ENCODE measurements at places on chromosomes 3 and 15.

DNA sequence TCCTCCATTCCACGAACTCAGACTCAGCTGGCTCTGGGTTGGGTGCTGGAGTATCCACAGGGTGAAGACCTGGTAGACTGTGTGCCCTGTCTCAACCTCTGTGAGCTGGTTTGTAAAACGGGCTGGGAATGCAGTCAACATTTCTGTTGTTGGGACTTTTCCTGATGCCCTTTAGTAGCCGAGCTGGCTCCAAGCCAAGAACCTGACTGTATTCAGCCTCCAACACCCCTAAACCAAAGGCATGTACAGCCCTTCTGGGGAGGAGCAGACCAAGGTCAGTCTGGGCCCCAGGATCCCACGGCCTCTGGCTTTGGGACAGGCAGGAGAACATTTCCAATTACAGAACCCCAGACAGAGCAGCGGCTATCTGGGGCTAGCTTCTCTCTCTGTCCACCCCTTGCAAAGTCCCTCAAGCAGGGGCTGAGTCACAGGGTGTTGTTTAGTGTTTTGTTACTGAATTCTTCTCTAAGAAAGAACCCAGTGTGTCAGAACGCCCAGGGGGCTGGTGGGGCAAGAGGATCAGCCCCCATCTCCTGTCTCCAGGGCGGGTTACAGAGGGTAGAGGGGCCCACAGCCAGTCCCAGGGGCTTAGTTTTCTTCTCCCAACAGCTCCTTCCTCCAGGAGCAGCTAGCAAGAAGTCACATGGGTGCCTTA lies 56.8 kb upstream of the SLC6A6 start:
- DNase-seq, result no peak

- DNase-seq, result no peak
These were observed 74.8 kb upstream of the GATA2 start for GRCh38 chr3:128567705-128568356.

DNA sequence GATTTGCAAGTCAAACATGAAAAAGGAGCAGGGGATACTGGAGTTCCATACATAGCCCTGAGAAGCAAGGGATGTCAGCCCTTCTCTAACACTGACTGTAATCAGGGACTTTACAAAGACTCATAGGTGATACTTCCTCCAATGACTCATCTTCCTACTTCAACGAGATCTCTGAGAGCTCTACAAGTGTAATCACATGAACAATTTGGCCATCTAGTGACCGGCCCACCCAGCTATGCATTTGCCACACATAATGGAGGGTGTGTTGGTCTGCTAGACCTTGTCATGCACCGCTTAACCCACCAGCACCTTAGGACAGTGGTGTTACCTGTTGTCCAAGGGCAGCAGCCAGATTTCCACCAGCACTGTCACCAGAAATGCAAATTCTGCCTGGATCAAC lies 75.3 kb downstream of the NCEH1 start:
- no peak for DNase-seq

DNA sequence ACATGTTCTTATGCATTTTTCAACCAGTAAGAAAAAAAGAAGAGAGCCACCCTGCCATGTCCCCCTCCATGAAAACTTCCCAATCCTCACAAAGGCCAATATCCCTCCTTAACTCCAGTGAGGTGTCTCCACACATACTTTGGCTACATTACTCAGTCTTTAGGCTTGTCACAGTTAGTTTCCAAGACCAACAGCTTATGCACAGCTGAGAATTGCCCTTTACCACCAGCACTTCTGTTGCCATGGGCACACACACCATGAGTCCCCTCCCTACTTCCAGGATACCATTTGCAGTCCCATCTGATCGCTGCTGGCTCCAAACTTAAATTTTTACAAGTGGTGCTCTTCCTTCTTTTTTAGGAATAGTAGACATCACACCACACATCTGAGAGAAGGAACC lies 150.3 kb upstream of the STRIT1 start:
- no peak for DNase-seq

DNA sequence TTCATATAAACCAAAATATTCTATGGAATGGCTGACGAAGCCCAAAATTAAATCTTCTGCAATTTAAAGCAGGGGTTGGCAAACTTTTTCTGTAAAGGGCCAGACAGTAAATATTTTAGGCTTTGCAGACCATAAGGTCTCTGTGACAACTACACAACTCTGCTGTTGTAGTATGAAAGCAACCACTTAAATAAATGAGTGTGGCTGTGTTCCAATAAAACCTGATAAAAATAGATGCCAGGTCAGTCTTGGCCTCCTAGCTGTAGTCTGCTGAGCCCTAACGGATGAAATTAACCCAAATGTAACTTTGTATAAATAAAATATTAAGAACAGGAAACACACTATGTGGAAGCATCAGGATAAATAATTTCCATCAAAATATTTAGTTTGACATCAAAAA lies 104.2 kb downstream of the FBXL22 start:
- no peak for DNase-seq

- no peak for DNase-seq
These were observed 45.1 kb upstream of the CHMP2B start for GRCh38 chr3:87182023-87182422.

DNA sequence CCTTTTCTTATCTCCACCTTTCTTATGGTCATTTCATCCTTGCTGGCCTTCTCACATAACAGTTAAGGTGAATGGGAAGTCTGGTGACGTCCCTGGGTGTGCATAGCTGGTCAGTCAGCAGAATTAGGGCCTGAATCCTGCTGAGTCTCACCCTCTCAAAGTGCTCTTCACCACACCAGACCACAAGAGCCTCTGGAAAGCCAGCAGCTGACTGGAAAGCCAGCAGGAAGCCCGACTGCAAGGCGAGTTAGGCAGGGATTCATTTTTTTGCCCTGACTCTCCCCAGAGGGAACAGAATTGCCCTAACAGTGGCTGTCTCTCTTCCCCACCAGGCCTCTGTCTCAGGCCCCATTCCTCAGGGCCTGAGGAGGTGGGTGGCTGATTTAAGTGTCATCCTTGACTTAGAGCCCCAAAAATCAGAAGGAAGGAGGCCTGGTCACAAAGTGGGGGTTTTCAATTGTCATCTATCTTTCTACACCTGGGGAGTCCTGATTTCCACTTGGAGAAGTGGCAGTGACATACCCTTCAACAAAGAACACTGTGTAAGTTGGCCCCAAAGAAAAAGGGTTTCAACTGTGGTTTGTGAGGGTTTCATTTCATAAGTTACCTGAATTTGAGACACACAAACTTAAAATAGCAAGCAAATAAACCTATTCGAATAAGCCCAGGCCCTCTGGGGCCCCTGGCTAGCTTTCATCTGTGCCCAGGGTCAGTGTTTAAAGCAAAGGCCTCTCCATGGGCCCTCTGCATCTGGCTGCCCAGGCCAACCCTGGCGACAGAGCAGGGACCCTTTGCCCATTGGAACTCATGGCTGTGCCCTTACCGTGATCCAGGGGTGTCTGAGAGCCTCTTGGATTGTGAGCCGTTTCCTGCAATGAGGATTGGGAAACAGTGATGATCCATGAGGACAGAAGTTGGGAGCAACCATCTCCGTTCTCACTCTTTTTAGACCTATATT lies 90.5 kb upstream of the HERC1 start:
- no peak for DNase-seq

DNA sequence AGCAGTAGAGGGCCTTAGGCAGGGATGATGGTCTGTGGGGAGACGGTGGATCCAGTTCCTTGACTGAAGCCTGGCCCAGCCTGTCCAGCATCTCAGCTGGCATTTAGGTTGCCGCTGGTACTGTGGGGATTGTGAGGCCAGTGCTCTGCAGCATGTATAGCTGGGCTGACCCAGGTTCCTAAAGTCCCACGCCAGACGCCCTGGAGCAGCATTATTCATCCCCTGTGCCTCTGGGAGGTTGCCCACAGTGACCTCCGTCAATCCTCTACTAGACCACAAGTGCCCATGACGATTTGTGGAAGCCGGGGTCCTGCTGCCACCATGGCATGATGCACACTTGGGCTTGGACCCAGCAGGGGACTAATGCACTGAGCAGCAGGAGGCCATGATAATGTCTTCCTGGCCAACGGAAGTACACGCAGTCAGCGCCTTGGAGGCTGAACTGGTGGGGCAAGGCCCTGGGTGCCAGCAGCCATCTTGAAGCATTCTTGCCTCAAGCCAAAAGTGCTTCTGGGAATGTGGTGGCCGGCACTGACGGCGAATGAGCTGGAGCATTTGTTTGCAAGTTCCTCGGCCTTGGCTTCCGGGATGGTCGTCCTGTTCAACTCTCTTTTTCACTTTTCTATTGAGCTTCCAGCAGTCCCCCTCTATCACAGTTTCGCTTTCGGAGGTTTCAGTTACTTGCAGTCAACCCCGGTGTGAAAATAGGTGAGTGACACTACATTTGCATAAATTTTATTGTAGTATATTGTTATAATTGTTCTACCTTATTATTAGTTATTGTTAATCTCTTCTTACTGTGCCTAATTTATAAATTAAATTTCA lies 949.4 kb downstream of the ROBO1 start:
- DNase-seq, result no peak

- no peak for DNase-seq
These were observed 337.3 kb downstream of the FOXP1 start for GRCh38 chr3:71245971-71246880.

- DNase-seq, result no peak
These were observed 33.2 kb downstream of the ZNF106 start for GRCh38 chr15:42457445-42458442.

- no peak for DNase-seq
These were observed 36.7 kb downstream of the CIP2A start for GRCh38 chr3:108552267-108553159.

DNA sequence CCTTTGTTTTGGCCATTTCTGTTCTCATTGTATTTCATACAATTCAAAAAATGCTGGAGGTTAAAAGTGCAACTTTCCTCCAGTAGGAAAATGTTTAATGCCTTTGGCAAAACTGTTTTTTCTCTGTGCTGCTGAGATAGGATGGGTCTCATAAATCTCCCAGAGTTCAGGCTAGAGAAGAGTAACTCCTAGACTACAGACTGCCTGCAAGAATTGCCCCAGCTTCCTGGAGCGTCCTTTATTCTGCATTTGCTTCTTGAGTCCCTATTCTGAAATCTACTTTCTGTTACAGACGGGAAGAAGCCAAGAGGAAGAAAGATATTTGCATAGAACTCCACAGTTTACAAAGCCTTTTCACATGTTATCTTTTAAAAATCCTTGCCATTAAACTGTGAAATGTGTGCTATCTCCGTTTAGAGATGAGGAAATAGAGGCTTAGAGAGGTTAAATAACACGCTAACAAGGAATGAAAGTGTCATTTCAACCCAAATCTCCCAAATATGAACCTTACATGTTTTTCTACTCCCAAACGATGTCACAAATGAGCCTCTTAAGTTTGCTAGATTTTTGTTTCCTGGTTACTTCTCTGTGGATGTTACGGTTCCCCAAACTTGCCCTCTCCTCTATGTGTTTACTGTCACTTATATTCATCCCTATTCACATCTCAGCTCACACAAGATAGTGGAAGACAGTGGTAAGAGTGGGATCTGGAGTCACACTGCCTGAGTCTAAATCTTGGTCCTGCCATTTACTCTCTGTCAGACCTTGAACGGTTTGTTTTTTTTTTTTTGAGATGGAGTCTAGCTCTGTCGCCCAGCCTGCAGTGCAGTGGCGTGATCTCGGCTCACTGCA lies 17.4 kb downstream of the NANOGP8 start:
- no peak for DNase-seq

DNA sequence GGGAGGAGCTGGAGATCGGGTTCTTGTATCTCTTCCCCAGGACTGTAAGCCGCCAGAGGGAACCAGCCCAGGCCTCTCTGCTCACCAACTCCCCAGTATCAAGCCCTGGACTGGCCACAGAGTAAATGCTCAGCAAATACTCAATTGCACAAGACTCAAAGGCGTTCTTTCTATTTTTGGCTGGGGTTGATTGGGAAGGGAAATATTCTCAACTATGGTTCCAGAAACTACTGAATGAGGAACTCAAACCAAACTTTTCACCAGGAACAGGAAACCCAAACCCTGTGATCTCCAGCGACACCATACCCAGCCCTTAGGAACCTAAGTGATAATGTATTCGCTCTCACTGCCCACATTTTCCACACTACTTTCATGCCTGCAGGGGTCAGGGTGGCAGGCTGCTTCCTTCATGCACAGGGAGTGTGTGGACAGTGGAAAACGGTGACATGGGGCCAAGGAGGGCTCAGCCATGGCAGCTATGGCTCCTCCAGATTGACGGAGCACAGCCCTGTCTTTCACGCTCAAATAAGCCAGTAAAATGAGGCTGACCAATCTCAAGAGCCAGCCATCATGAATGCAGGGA lies 124.7 kb upstream of the RAD18 start:
- no peak for DNase-seq
